ENCODE measurements at places on chromosomes 7 and 10.

- DNase-seq: no peak
Measured at GRCh38 chr10:104622598-104623209, 18.4 kb upstream of the SORCS3 start.

DNA sequence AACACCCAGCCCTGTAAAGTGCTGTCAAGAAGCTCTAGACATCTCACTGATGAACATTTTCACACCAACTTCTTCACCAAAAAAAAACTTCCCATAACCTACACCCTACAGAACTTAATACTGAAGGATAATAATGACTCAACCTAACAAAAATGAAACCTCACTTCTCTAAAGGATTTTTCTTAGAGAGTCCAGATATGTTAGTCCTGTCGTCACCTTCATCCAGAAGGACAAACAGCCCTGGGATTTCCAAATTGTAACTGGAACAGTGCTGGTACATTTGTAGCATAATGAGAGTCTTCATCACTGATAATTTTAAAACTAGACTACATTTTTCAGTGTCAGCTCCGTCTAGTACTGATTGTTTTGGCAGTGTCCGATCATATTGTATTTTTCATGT lies 528.6 kb upstream of the CELF2 start:
- no peak for DNase-seq

DNA sequence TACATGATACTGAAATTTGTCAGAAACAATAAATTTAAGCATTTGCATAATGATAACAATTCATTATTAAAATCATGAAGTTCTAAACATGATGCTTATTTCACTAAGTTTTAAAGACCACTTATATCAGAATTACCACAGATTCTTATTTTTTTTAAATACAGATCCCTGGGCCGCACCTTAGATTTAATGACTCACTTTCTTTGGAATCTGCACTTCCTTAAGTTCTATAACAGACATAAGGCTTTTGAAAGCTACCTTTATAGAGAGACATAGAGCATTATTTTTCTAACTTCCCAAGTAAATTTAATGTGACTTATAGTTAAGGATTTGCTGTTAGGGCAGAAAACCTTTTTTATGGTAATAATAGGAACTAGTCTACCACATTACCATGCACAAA lies 214.9 kb downstream of the IPMK start:
- no peak for DNase-seq

- no peak for DNase-seq
Measured at GRCh38 chr7:22433710-22434460, 66.1 kb downstream of the STEAP1B start.

DNA sequence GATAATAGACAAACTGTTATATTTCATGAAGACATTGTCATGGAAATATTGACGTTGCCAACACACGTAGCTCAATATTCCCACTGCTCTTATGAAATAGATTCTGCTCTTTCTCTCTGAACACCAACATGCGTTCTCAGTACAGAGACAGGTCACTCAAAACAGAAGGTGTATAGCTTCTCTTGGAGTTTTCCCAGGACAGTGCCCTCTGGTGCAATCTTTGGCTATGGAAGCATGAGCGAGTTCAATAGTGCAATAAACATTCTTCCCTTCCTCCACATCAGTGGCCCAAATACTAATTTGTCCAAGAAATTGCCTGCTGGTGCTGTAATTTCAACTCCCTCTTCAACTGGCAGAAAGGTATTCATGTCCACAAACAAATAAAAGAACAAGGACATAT lies 145.3 kb downstream of the MAGI2 start:
- DNase-seq: no peak

GRCh38 chr7:46071601-46072000 lies 150.5 kb upstream of the IGFBP3 start:
- no peak for DNase-seq

DNA sequence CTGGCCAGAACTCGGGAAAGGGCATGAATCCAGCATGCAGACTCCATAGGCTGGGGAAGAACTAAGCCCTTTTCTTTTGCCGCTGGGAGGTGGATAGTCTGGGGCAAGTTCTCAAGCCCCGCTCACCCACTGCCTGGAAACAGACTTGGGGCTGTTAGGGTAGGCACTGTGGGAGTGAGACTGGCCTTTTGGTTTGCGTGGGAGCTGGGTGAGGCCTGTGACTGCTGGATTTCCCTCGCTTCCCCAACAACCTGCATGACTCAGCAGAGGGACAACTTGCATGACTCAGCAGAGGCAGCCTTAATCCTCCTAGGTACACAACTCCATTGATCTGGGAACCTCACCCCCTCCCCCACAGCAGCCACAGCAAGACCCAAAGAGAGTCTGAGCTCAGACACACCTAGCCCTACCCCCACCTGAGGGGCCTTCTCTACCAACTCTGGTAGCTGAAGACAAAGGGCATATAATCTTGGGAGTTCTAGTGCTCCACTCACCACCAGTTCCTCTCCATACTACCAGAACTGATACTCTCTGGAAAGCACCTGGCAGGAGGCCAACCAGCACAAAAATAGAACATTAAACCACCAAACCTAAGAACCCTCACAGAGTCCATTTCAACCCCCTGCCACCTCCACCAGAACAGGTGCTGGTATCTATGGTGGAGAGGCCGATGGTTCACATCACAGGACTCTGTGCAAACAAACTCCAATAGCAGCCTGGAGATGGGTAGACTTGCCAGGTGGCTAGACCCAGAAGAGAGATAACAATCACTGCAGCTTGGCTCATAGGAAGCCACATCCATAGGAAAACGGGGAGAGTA lies 81.4 kb upstream of the LAMB4 start:
- DNase-seq: no peak

DNA sequence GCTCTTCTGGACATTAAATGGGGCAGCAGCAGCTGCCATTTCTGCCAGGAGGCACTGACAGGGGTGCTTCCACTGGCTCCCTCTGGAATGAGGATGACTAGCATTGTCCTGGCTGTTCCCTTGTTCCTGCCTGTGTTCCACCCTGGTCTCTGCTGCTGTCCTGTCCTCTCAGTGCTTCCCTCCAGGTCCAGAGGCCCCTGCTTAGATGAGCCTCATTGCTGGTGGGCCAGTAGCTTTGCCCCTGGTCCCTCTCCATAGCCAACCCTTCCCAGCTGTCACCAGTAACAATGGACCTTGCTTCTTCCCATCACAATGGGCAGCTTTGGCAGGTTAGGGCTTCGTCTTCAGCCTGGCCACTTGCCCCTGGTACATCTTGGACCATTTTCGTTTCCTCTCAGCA lies 561.1 kb downstream of the TCERG1L start:
- DNase-seq: no peak

DNA sequence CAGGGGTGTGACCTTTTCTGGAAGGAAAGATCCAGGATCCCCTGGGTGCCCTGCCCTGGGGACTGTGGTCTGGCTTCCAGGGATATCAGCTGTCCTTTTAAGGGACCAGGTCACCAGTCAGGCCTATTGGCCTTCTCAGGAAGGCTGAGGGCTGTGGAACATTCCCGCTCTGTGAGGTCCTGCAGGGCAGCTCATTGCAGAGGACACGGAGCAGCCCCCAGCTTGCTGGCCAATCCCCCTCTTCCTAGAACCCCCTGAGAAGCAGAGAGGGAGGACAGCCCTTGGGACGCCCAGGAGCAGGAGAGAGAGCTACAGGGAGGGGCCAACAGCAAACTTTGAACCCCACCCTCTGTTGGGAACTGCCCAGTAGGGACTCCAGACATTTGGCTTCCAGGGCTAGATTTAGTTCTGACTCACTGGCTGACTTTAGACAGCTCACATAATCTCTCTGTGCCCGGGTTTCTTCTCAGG lies 67.9 kb upstream of the COL13A1 start:
- DNase-seq: no peak

- DNase-seq: no peak
Measured at GRCh38 chr7:2873146-2873545, 29.0 kb upstream of the GNA12 start.

GRCh38 chr10:77510294-77510693 lies 127.3 kb downstream of the KCNMA1 start:
- no peak for DNase-seq

DNA sequence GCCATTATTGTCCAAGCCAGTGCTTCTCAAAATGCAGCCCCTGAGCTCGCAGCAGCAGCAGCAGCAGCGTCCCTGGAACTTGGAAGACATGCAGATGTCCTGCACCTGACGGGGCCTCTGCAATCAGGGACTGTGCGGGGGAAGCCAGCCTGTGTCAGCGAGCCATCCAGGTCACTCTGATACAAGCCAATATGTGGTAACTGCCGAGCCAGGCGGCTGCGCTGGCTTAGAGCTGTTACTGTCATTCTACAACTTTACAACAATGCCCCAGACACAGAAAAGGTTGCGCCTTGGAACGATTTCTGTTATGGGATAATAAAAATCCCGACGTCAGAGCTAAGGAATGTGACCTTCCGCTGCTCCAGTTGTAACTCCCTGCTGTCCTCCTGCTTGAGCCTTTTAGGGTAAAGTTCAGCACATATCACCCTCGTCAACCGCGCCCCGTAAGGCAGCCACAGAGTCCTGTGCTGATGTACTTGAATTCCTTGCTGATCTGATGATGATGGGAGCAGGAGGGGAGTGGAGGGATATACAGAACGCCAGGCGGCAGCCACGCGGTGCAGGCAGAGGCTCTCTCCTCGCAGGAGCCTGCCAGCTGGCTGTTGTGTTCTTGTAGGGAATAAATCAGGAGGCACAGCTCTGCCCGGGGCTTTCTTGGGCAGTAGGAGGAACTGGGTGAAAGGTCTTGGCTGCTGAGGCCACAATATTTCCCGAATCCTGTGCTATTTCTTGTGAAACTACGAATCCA lies 20.0 kb upstream of the CRYGN start:
- peak; percentile 46 for DNase-seq

DNA sequence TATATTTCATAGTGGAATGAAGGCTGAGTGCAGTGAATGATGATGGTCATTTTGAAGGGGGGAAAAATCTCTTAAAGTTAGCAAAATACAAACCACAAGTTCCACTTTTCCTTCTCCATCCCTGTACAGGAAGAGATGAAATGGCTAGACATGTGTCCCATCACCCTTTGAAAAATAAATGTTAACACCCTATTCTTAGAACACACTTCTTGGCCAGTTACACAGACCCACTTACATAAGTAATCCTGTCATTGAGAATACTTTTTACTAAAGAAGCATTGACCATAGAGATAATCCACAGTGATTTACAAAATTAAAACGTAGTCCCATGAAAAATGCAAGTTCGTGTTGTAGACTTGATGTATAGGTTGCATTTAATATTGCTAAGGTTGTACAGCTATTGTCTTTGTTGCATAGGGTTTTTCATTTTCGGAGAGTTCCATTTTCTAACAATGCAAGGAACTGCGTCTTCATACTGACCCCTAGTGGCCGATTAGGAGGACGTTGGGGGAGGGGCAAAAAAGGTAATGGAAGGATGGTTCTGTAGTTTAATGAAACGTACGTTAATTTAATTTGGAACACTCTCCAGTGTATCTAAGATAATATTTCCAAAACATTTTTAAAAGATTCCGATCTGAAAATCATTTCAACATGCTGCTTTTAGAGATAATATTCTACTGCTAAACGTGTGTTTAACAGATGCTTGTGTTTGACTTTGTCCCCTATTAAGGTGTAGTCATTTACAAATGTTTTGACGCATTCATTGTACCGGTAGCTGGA lies 60.9 kb downstream of the ARMC3 start:
- no peak for DNase-seq

DNA sequence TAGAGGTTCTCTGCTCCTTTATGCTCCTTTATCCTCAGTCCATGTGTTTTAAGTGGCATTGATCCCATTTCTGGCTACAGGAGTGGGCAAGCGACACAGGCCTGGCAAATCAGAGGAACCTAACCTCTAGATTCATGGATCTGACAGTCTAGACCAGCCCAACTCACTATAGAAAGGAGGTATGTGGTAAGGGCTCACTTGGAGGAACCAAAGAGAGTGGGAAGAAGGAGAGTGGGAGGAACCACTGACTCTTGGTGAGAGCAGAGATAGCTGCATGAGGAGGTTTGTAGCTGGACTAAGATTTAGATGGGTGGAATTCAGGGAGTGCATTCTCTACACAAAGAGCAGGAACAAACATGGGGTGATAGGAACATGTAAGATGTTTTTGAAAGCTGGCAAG lies 11.6 kb upstream of the FRAT1 start:
- no peak for DNase-seq

DNA sequence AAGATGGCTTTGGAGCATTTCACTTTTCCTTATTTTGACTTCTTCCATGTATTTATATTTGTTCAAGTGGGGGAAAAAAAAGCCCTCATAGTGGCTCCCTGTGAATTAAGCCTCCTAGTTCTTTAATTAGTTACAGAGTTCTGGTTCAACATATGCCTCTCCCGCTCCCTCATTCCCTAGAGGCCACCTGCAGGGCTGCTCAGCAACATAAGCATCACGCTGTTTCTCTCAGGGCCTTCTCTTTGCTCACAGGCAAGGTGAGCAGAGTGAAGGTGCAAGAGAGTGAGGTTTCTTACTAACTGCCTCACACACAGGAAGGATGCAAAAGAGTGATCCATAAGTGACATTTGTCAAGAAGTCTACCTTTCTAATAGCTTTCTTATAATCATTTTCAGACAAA lies 196.7 kb downstream of the SEMA3E start:
- no peak for DNase-seq

- no peak for DNase-seq
Measured at GRCh38 chr10:113047605-113047962, 97.5 kb downstream of the TCF7L2 start.

All from C1 segment of cervical spinal cord (tissue), 14 donors.